ENCODE measurements at places on chromosomes 16 and 17.

GRCh38 chr16:52781005-52781630 is 234.2 kb upstream of the TOX3 start:
- no peak for DNase-seq

DNA sequence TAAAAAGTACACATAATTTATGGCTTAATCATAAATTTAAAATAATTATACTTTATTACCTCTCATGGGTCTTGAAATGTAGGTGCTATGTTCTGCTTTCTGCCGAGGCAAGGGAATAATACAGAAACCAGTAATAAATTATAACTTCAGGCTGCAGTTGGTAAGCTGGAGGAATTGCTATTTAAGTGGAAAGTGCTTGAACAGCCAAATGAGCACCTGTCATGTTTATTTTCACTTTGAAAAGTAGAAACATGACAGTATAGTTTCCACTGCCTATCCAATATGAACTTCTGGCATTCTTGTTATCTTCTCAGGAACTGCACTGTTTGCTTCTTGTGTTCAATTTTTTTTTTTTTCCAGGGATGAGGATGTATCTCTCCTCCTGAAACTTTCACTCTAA is 146.0 kb downstream of the FTO start:
- DNase-seq = no peak

DNA sequence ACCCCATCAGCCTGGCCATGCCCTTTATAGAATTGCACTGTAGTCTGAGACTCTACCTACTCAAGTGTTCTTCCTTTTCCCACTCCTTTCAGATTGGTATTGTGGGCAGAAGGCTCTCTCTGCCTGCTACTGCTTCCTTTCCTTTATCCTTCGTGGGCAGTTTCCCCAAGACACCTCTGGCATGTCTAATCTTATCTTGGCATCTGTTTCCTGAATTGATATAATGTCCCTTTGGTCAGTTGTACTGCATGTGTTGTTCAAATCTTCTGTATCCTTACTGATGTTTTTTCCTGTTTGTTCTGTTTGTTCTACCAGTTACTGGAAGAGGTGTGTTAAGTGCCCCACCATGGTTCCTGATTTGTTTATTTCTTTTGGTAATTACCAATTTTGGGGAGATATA is 29.5 kb upstream of the MSI2 start:
- no peak for DNase-seq

GRCh38 chr17:3888343-3889171 is 4.3 kb downstream of the CAMKK1 start:
- DNase-seq = no peak

GRCh38 chr17:64240261-64240740 is 22.8 kb downstream of the TEX2 start:
- DNase-seq = peak; percentile 66

DNA sequence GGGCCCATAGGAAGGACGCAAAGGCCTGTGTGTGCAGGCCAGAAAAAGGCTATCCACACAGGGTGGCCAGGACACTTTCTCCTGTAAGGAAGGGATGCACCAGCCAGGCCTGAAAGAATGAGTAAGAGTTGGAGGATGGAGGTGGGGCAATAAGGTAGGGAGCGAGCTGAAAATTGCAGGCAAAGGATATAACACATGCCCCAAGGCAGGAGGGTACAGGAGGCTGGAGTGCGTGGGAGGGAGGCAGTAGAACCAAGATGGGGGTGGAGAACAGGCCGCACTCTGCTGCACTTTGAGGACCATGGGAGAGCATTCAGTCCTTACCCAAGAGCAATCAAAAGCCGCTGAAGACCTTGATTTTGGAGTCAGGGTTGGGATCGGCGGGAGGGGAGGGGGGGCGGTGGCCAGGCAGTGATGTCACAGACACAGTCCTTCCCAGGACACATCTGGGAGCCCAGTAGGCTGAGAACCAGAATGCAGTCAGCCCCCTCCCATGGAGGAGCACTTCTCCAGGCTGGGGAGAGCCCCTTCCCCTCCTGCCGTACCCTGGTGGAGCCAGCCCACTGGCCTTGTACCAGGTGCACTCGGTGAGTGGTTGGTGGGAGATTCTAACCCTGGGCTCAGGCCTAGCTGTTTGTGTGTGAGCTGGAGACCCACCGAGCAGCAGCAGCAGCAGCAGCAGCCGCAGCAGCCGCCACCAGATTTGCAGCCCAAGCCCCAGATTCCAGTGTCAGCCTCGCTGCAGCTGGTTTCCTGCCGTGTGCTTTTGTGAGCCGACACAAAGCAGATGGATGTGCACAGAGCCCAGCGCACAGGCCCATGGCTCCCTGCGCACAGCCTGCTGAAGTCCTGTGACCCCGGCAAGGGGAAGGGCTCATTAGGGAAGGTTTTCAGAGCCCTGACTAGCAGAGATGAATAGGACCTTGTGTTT is 17.5 kb downstream of the ANKRD40 start:
- DNase-seq = no peak

DNA sequence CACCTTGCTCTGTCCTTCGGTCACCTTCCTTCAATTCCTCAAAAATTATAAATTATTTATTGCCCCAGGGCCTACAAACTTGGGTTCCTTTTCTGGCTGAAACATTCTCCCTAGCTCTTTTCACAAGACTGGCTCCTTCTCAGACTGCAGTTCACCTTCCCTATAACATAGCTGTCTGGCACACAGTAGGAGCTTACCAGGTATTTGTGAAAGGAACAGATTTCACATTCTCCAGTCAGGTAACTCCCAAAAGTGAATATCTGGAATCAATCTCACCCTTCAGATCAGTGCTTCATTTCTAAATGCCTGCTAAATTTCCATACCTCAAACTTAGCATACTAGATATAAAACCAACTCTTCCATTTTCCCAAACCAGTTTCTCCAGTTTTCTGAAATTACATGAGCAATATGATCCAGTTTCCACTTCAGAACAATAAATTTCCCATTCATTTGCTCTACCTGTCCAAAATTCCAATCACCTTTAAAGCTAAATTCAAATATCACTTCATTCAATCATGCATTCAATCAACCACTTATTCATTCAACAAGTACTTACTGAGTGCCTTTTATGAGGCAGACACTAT is 6.1 kb downstream of the RFFL start:
- DNase-seq = no peak

- DNase-seq = no peak
Measured at GRCh38 chr17:1744551-1745512, 2.2 kb downstream of the SERPINF2 start.

- DNase-seq = peak; percentile 61
Measured at GRCh38 chr16:648071-648780, 939 bp upstream of the WDR90 start.

- peak; percentile 75 for DNase-seq
Measured at GRCh38 chr17:43832976-43833829, at the start of gene MPP3. Gene MPP3, minus strand, starts transcription at chr17:43833146. Its CDS starts 1,240 bp downstream, at chr17:43831906.

DNA sequence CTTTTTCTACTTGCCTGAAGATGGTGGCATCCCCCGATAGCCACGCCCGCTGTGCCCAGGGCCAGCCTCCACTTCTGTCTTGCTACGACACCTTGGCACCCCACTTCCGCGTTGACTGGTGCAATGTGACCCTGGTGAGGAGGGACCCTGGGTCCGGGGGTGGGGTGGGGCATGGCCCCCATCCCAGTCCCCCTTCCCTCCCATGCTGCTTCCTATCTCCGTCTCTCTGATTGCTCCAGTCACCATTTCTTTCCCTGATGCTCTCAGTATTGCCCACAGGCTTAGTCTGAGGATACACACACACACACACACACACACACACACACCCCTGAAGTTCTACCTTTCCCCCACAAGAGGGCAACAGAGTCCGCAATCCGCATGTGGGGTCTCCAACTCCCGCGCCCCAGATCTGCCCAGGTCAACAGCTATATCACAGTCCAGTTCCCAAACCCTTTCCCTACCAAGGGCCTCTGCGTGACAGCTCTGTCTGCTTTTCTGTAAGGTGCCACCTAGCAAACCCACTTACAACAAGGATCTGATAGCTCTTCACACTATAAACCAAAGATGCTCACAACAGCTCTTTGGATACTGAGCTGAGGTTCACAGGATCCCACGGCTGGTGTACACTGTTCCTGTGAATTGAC is 3.4 kb downstream of the SGCA start:
- DNase-seq = peak; percentile 76

GRCh38 chr17:72667096-72668063 is 425.1 kb downstream of the SLC39A11 start:
- DNase-seq = no peak

DNA sequence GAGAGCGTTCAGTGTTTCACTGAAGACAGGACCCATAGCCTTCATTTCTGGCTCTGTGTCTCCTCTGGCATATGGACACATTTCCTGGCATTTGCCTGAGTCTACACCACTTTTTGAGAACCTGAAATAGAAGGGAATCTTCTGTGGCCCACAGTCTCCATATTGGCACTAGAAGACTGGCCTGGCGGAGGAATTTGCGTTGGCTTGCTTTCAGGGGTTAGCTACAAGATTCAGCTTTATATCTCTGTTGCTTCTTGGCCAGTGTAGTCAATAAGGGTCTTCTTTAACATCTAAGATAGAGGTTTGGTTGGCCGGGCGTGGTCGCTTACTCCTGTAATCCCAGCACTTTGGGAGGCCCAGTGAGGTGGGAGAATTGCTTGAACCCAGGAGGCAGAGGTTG is 12.8 kb upstream of the CLEC18C start:
- DNase-seq = no peak

DNA sequence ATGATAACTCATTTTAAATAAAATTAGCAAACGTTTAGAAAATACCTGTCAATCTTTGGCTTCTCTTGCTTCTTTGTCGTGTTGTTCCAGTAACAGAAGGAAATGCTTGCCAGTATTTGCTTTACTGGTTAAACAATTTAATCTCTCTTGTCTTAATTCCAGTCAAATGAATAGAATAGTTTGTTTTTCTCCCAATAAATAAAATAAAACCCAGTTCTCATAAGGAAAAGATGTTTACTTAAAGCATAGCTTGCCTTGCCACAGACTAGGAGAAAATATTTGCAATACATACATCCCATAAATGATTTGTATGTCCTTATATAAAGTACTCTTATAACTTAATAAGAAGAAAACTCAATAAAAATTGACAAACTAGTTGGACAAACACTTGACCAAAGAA is 43.9 kb upstream of the TEKT3 start:
- no peak for DNase-seq

DNA sequence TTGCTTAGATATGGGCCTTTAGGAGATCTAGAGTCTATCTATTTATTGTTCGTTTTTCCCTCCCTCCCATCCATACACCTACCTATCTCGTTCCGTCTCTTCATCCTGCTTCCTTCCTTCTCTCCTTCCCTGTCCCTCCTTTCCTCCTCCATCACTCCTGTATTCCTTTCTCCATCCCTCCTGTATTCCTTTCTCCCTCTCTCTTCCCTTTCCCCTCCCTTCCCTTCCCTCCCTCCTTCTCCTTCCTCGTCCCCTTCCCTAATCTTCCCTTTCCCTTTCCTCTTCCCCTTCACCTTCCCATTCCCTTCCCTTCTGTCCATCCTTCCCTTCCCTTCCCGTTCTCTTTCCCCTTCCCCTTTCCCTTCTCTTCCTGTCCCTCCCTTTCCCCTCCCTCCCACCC is 10.6 kb downstream of the GP2 start:
- no peak for DNase-seq

DNA sequence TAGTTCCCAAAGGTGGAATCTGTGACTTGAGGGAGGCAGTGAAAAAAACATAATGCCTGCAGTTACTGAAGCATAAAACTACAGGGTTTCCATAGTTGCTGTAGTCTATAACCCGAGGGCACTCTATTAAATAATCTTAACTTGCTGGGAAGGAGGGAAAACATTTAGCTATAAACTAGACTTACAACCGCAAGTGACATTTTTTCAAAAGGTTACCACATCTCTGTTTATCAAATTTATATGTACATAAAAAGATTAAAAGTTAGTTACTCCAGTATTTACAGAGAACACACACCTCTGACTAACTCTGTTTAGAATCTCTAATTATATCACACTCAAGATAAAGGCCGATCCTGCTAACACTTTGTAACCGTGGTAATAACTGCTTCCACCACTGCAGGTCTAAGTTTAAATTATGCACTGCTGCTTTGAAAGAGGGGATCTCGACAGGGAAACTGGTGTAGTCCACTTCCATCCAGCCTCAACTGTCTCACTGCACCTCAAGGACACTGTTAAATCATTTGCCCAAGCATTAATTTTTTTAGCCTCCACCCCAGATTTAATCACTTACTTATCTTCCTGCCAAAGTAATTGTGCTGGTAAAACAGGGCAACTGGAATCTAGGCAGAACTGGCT is 14.6 kb downstream of the KCNJ16 start:
- DNase-seq = no peak

DNA sequence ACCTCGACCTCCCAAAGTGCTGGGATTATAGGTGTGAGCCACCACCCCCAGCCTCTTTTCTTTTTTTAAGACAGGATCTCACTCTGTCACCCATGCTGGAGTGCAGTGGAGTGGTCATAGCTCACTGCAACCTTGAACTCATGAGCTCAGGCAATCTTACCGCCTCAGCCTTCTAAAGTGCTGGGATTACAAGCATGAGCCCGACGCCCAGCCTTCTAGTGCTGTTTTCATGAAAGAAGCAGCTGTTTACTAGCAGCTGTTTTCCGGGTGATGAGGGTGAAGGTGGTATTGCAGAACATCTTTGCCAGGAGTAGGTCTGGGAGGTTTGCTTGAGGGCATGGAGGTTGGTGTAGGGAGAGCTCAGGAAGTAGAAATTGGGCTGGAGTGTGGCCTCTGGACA is 2.0 kb downstream of the ADCY7 start:
- peak; percentile 60 for DNase-seq

GRCh38 chr16:80948886-80949493 is 57.7 kb downstream of the CMC2 start:
- peak; percentile 39 for DNase-seq

DNA sequence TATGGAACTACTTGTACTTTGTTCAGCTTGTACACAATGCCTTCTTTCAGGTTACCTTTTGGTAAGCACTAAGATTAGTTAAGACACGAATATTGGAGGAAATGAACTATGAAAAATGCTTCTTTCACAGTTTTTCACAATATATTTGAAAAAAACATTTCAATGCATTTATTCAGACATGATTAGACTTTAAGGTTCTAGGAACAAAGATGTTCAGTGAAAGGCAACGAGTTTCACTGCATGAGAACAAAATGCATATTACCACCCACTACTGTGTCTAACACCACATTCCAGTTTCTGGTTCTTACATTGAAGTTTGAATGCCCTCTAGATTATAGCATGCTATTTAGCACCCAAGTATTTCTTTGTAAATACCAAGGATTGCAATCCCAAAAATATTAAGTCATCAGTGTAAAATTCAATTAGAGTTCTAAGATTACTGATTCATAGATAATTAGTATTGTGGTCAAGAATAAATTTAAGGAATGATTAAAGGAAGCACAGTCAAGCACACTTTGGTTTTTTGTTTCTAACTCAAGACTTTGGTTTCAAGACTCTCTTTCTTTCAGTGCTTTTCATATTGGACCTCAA is 261.7 kb downstream of the CEP112 start:
- no peak for DNase-seq

DNA sequence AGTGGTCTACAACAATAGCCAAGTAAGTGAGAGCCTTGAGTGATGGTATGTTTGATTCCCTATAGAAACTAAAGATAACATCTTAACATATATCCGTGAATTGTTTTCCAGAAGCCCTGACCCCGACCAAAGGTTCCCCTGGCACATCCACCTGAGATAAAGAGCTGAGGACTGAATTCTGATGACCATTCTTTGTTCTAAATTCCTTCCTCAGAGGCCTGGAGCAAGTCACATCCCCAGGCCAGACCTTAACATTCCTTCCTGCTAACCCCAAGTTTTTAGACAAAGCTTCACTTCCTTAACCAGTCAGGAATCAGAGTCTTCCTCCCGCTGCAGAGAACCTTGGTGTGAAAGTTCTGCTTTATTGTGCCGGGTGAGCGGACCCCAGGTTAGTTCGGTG is 83.3 kb downstream of the PMP22 start:
- DNase-seq = no peak

- DNase-seq = no peak
Measured at GRCh38 chr16:75138636-75139035, 9.7 kb upstream of the ZFP1 start.

GRCh38 chr16:84838383-84838948 is 18.7 kb downstream of the CRISPLD2 start:
- no peak for DNase-seq
